ENCODE measurements at places on chromosomes 1 and 21.
A peak's percentile ranks its signal among the peaks of the same experiment; 100 is the strongest.

DNA sequence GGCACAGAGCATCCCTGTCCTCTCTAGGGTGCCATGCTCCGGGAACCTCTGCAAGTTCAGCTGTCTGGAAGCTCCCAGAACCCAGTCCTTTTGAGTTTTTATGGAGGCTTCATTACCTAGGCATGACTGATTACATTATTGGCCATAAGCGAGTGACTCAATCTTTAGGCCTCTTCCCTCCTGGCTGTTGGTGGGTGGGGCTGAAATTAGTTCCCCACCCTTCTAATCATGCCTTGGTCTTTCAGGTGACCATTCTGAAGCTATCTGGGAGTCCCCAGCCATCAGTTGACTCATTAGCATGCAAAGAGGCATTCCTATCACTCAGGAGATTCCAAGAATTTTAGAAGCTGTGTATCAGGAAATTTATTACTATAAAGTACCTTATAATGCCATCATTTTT lies 46.6 kb downstream of the WLS start:
- no peak for ATAC-seq

- no peak for ATAC-seq
Measured at GRCh38 chr1:75293270-75293669, 159.1 kb downstream of the LHX8 start.

DNA sequence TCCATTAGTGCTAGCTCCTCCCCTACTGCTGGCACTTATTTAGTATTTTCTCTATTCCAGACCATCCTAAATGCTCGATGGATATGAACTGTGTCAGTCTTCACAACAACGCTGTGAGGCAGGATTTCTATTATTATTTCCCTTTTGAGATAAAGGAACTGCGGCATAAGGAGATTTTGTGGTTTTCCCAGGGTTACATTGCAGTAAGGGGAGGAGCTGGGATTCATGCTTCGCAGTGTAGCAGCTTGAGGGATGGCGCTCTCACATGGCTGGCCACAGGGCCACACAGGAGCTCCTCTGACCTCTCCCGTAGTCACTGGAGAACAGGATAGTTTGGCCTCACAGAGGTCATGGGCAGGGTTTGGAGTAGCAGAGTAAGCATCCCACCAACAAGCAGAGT lies 116.9 kb downstream of the BEND5 start:
- no peak for ATAC-seq

DNA sequence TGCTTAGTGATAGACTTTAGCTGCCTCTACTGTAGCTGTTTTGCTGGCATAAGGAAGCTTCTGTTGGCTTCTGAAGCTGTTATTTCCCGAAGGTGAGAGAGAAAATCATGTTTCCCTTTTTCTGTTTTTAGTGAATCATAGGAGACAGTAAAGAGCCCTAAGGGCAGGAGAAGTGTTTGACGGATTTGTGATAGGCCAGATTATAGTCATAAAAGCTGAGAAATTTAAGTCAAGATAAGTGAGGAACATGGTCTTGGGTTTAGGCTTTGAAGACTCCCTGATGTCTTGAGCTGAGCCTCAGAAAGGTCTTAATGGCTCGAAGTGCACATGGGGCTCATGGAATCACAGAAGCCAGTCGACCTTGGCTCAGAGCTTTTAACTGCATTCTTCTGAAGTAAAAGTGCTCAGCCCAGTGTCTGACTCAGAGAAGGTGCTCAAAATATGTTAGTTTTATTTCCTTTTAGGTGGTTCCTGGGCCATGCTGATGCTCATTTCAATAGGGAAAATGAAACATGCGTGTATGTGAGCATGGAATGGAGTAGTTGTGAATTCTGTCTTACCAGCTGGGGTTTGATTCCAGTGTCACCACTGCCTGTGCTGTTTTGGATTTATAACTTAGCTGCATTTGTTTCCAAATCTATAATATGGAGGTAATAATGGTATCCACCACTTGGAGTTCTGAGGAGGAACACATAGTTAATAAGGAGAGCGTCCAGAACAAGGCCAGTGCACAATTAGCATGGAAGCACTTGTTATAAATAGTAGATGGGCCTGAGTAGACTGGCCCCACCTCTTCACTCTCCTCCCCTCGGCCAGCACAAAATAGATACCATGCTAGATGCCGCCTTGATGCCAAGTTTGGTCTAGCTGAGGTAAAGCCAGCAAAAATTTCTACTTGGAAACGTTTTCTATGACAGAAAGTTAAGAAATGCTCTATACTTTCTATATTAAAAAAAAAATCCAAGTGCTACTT lies 99.2 kb downstream of the C1orf21 start:
- peak; percentile 36 for ATAC-seq

DNA sequence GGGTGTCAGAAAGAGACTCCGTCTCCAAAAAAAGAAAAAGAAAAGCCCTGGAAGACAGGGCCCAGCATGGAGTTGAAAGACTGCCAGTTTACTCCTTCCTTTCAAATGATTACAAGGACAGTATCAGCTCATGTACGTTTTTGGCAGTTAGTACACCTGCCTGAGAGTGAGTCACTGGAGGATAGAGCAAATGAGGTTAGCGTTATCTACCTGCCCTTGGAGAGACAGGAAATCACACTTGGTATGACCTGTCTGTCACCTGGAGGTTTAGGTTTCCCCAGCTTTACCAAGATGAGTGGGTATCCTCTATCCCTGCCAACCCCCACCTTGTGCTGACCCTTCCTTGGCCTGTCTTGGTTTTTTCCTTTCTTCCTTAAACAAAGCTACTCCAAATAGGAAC lies 96.8 kb upstream of the BMP8A start:
- ATAC-seq = peak; percentile 75

DNA sequence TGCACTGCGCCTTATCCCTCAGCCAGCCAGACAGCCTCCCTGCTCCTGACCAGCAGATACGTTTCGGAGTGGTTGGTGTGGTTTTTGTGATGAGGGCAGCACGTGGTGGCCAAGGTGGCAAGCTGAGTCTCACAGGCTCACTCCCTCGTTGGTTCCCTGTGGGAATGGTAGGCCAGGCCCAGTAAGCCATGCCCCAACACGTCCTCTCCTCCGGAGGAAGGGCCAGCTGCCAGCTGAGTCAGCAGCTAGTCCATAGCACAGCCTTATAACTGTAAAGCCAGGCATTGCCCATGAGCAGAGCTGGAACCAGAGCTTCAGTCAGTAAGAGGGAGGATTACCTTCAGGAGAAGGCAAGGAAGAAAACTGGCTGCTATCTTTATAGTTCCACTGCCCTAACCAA lies 29.5 kb downstream of the SZRD1 start:
- peak; percentile 97 for ATAC-seq

DNA sequence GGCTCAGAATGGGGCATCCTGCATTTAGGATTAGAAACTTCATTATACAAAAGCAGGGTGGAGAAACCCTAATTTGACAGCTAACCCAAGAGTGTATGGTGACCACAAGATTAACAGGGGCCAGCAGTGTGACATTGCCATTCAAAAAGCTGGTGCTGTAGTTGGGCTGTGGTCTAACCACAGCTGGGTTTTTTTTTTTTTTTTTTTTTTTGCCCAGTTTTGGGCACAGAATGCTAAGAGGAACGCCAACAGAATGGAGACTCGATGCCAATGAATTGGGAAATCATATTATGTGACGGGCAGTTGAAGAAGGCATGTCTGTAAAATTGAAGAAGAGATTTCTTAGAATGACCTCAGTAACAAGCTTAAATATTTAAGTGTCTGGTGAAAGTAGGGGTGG lies 58.4 kb downstream of the NFIA start:
- ATAC-seq = no peak

DNA sequence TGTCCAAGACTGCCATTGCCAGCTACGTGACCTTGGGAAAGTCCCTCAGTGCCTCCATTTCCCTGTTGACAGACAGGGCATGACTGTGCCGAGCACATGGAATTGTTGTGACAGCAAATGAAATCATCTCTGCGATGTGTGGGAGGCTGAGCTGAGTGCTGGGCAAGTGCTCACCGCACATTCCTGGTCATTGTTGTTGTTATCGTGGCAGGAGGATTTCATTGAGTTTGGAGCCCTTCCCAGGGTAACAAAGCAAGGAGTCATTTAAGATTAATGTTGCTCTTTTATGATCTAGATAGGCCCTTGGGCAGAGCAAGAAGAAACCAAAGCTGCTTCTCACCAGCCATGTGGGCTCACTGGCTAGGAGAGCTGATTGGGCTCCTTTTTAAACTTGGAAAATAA lies 39.6 kb upstream of the ITPKB start:
- ATAC-seq = peak; percentile 93

- peak; percentile 30 for ATAC-seq
Measured at GRCh38 chr1:26787381-26787705, 407 bp upstream of the PIGV start.

DNA sequence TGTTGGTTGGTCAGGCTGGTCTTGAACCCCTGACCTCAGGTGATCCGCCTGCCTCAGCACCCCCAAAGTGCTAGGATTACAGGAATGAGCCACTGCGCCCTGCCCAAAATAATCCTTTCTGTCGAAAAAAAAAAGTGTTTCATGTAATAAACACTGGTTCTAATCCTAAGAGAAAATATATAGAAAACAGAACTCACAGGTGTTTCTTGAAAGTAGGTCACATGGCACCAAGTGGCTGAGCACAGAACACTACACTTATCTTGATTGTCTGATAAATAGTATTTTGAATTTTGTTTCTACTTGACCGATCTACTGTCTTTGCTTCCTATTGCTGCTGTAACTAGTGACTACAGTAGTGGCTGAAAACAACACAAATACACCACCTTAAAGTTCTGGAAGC lies 87.6 kb upstream of the SOD1 start:
- ATAC-seq = no peak

DNA sequence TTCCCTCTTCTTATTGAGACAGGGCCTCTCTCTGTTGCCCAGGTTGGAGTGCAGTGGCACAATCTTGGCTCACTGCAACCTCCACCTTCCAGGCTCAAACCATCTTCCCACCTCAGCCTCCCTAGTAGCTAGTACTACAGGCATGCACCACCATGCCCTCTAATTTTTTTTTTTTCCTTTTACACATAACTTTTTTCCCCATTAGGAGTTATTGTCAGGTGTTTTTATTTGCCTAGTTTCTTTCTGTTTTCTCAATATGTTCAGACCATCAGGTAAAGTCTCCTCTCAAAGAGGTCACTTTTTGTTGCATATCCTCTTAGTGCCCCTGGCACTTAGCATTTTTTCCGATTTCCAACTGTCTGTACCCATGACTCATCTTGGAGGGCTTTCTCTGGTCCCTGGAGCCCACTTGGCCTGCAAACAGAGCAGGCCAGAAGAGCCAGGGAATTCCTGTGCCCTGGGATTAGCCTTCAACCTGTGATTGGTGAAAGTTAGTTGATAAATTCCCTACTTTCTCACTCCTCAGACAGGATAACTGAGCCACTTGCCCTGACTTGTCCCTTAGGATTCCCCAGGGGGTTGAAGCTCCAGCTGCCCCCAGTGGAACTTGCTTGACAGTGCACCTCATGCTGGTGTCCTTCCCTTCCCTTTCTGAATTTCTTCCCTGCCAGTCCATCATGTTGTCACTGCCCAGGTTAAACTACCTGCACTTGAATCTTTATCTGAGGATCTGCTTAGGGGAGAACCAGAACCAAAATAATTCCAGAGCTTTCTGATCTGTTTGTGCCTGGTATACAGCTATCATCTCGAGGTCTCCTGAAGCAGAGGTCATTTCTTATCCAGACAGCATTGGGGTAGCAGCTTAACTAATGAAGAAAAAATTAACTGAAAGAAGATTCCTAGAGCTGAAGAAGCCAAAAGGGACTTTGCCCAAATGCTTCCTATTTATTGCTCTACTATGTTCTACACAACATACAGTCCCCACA lies 2.4 kb downstream of the NTPCR start:
- ATAC-seq = peak; percentile 76

DNA sequence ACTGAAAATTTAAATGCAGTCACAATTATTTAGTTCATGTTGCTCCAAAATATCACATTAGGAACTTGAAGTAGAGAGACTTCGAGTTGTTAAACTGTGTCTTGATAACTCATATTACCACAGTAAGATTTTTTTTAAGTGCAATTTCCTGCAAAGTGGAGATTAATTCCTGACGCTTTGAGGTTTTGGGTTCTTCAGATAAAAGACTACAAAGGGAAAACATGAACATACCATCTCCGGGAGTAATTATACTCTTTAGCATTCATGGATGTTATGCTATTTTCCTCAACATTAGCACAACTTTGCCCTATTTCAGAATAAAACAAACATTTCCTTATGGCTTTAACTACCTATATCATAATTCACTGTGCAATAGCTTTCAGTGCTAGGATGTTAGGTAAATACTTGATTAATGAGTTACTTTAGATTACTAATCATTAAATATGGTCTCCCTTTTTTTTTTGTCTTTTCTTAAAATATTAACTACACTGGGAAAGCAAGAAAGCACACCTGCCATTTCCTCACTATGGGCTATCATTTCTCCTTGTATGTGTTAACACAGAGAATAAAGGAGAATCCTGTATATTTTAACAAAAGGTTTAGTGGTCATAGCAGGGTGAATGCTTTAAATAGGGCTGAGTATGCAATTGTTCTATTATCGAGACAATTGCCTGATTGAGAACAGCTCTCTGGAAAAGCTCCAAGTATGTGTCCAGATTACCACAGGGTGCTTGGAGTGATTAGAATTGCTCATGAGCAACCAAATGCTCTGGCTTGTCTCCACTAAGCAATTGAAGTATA lies 252.5 kb upstream of the C1orf105 start:
- ATAC-seq = no peak

- ATAC-seq = no peak
Measured at GRCh38 chr1:44828003-44828651, 14.9 kb downstream of the PTCH2 start.

GRCh38 chr1:117615474-117615873 lies 9.6 kb downstream of the TENT5C start:
- no peak for ATAC-seq

DNA sequence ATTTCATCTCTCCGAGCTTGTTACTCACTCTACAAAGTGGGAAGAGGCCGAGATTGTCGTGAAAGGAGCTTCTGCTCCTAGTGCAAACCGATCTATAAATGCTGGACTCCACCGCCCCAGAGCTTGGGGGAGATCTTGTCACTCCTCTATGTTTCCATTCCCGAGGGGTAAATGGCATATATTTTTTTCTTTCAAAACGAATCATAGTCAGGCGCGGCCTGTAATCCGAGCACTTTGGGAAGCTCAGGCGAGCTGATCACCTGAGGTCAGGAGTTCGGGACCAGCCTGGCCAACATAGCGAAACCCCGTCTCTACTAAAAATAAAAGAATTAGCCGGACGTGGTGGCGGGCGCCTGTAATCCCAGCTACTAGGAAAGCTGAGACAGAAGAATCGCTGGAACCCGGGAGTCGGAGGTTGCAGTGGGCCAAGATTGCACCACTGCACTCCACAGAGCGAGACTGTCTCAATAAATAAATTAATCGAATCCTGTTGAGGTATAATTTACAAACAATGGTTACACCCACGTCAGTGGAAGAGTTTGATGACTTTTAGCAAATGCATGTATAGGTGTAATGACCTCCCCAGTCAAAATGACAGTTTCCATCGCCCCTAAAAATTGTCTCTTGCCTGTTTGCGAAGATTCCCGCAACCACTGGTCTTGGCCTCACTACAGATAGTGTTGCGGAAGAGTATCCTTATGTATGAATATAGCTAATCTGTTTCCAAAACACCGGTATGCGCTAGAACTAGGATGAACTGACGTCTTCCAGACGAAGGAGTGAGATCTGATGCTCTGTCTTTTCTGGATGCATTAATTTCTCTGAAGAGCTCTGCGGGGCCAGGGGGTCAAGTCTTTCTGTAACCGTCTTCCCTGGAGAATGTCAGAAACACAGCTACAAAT lies 840 bp upstream of the HEATR1 start:
- no peak for ATAC-seq
